ENCODE measurements at places on chromosomes 1 and 21. TPM values are rescaled to one million over a fixed set of nuclear protein-coding genes. Genes with fewer than 3 reads are reported as not detected.

The PRAMEF2 gene
- not detected for total RNA-seq

The DBT gene
- 15.7 TPM for total RNA-seq

DNA sequence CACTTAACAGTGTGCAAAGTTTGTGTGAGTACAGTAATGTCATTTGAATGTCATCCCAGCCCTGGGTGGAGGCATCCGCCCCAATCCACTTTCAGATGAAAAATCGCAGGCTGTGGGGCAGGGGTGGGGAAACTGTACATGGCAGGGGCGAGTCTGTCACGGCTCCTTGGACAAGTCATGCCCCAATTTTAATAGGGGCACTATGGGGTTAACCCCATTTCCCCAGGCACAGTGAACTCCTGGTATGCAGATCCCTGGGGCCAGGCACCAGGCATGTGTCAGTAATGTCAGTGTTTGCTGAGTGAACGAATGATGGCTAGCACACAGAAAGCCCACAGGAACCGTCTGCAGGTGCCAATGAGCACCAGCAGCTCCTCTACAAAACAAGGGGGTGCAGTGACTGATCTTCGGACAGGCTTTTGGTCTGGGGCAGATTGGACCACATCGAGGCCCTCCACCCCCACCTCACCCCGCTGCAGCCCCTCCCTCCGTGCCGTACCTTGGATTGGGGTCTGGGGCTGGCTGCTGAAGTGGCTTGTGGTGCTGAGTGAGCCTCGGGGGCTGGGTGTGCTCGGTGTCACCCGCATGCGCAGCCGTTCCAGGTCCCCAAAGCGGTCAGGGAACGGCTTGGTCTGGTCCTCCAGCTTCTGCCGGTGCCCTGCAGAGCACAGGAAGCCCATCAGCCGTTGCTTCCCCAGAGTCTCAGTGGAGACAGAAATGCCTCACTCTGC, 23.2 kb downstream of the RUNX3 start:
- DNase-seq = peak; percentile 26

The TTC24 gene
- total RNA-seq = not detected
